Stimulated activated CD8-positive, alpha-beta memory T cell treated with anti-CD3 and anti-CD28 coated beads, Interleukin-7, amount 100 ng/mL, for 48 hours (primary cell): ENCODE measurements at places on chromosomes 2 and 18.

DNA sequence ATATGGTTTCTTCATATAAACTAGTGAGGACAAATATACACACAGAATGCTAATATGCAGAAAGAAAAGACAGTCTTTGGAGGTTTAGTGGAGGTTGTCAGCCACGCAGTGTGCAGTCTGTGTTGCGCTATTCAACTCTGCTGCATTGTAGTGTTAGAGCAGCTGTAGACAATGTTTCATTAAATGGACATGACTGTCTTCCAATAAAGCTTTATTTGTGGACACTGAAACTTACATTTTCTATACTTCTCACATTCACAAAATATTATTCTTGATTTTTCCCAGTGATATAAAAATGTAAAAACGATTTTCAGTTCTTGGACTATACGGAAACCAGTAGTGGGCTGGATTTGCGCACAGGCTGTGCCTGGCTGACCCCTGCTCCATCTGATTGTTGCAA is 13.3 kb downstream of the TTC27 start:
- no peak for DNase-seq

DNA sequence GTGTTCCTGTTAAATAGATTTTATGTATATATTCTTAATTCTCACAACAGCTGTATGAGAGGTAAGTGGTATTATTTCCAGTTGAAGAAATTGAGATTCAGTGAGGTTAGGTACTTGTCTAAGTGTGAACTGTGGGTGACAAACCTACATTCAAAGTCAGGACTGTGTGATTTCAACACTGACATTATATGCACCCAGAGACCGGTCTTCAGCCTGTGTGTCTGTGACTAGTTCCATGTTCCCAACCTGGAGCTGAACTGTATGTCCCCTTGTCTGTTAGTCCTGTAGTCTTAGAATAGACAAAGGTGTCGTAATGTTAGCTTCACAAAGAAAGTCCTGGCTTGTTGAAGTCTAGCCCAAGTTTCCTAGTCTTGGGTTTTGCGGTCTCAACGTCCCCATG is 17.4 kb downstream of the PLEKHB2 start:
- no peak for DNase-seq

GRCh38 chr2:120906914-120907313 is 171.2 kb downstream of the GLI2 start:
- DNase-seq, result no peak

- no peak for DNase-seq
These were observed 209.1 kb downstream of the TFCP2L1 start for GRCh38 chr2:121075641-121076497.

- no peak for DNase-seq
These were observed 77.8 kb upstream of the HS6ST1 start for GRCh38 chr2:128396500-128396891.

- DNase-seq, result no peak
These were observed at the start of the genes COL4A3 and COL4A4 for GRCh38 chr2:227163998-227164762. TSS of gene COL4A3 (plus strand) at chr2:227164624. CDS start at chr2:227164727, 103 bp downstream. TSS of gene COL4A4 (minus strand) at chr2:227164205. CDS start at chr2:227147483, 16,722 bp downstream.

DNA sequence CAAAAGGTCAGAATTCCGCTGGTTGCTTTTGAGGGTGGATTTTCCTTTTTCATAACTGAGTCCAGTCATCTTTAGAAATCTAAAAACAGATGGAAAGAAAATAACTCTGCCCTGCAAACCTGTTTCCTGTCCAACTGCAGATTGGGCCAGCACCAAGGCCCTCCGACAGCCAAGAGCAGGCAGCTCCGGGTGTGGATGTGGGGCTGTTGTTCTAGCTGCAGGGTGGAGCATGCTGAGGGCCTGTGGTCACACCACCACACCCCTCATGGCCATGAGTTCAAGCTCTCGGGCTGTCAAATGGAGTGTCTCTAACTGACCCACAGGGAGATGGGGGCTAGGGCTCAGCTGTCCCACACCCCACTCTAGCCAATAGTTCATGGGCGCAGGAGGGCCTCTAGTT is 69.3 kb upstream of the BZW1 start:
- DNase-seq, result no peak

DNA sequence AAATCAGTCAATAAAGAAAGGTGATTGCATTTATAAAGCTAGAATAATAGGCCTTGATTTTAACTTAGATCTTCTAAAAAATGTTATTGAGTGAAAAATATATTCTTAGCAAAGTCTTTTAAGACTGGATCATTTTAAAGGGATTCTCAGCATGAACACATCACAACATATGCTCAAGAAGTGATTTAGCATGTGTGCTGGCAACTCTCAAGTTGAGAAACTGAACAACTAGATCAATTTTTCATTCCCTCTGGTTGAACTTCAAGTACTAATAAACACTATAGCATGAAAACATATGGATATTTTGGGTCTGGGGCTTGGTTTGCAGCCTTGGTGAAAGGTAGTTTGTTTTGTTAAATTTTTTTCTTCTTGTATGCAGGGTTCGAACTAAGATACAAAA is 107.8 kb upstream of the PNPT1 start:
- no peak for DNase-seq

GRCh38 chr18:63705401-63705800 is 2.6 kb downstream of the SERPINB11 start:
- DNase-seq, result no peak

DNA sequence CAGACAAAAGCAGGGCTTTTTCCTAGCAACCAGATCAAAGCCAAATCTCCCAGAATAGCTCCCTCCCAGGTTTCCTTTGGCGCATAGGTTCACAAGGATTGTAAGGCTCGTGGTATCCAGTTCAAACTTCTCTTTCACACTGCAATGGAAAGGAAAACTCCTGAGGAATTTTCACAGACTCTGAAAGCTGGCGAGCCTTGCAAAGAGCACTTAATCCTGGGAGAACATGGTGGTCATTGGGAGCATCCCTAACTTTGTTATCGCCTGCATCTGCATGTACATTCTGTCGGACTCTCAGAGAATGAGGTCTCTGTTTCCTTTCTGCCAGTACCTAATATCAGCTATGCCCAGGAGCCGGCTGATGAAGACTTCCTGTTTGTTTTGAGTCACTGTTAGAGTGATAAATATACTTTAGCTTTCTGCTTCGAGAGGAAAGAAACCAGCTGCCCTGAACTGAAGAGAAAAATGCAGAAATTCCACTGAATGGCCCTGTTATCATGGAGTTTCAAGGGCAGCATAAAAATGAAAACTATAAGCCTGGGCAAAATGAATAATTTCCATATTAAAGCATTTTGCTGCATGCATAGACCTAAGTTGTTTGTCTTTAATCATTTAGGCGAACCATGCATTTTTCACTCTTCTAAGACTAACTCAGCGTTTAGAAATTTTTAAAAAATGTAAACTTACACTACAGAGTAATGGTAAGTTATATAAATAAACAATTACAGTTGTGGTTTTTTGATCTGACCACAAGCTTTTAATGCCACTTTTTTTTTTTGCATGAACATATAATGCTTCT is 76.4 kb upstream of the ZEB2 start:
- no peak for DNase-seq

DNA sequence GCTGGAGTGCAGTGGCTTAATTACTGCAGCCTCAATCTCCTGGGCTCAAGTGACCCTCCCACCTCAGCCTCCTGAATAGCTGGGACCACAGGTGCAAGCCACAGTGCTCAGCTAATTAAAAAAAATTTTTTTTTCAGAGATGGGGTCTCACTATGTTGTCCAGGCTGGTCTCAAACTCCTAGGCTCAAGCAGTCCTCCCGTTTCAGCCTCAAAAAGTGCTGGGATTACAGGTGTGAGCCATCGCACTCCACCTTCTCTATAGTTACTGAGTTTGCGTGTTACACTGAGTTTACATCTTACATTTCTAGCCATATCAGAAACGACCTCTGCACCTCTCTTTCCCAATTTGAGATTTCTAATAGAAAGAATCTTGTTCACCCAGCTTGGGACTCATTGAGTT is 53.6 kb upstream of the EML4 start:
- no peak for DNase-seq

DNA sequence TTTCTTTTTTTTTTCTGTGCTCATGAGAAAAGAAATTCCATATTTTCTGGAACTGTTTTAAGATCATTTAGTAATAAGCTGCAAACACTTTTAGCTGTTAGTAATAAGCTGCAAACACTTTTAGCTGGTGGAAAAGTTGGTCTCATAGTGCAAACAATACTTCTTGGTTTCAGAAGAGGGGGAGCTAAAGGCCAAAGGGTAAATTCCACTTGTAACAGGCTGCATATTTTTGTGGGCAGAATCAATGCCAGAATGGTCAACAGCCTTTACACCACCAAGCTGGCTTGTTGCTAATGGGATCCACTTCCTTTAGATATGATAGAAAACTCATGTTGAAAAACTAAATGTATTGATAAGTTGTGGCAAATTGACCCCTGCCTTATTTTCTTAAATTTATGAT is 356.8 kb downstream of the NR4A2 start:
- no peak for DNase-seq

GRCh38 chr2:164495491-164496223 is 125.6 kb downstream of the GRB14 start:
- DNase-seq, result no peak

DNA sequence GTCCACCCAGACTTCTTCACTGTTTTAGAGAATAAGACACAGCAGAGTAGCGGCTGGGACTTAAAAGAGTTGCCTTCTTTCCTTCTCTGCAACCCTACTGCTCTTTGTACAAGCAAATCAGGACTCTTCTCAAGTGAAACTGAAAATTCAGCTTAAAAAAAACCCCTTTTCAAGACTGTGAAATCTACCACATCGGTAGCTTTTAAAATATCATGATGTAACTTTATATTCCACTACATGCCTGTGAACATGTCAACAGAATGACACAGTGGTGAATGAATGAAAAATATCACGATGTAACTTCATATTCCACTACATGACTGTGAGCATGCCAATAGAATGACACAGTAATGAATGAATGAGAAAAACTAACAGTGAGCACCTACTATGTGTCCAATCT is 53.4 kb downstream of the TCF4 start:
- DNase-seq, result no peak

GRCh38 chr2:233058717-233059546 is 1.2 kb upstream of the INPP5D start:
- no peak for DNase-seq

- no peak for DNase-seq
These were observed 93.2 kb downstream of the KCNS3 start for GRCh38 chr2:17971531-17972125.

DNA sequence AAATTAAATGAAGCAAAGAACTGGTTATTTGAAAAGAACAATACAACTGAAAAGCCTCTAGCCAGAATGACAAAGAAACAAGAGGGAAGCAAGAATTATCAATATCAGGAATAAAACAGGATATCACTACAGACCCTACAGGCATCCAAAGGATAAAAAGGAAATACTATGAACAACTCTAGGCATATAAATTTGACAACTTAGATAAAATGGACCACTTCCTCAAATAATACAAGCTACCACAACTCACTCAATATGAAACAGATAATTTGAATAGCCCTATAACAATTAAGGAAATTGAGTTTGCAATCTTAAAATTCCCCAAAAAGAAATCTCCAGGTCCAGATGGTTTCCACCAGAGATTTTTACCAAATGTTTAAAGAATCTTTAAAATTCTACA is 19.8 kb downstream of the RPRD1A start:
- DNase-seq, result no peak

- DNase-seq, result no peak
These were observed 1896.8 kb upstream of the CELF4 start for GRCh38 chr18:39462436-39462835.

- DNase-seq, result no peak
These were observed 438.1 kb upstream of the DSEL start for GRCh38 chr18:67954594-67954993.

DNA sequence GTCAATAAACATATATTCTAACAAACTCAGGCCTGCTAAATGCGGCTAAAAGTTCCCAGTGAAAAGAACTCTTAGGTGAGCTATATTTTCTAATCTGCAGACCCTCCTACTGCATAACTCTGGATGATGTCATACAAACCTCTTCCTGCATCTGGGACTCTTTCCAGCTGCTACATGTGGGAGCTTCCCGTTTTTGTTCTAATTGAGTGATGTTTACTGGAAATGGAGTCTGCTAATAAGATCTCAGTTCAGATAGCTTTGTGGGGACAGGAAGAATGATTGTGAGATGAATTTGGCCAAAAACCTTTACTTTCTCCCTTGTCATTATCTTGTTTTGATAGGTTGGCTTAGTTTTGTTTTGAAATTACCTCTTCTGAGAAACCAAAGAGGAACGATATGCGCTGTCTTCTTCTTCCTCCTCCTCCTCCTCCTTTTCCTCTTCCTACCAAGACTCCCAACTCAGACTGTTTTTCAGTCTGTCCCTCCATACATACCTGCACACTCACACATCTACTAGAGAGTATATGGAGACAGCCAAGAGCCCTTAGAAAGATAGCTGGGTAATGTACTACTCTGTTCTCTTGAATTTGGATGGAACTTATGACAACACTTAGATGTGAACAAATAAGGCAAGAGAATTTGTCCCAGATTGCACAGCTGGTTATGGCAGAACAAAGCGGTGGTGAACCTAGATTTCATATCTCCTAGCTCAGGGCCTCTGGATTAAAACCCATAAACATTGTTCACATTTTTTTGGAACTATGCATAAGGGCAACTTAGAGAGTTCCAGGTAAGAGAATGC is 39.8 kb upstream of the AAK1 start:
- DNase-seq, result no peak

- DNase-seq, result no peak
These were observed 248.1 kb upstream of the KLHL14 start for GRCh38 chr18:33020877-33021276.

DNA sequence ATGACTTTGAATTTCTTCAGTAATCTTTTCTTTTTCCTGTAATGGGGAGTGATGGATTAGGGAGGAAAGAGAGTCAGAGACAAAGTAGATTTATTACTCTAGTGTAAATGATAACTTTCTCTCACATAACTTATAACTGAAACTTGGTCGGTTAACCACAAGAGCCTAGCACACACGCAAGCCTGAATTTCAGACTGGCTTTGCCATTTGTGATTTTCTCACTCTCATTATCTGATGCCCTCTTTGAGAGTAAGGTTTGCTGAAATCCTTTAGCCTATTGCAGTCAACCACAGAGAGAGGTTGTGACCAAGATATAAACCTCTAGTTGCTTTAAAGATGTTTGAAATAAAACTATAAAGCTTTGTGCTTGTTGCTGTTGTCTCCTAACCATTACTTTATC is 117.9 kb upstream of the NETO1 start:
- DNase-seq, result no peak

DNA sequence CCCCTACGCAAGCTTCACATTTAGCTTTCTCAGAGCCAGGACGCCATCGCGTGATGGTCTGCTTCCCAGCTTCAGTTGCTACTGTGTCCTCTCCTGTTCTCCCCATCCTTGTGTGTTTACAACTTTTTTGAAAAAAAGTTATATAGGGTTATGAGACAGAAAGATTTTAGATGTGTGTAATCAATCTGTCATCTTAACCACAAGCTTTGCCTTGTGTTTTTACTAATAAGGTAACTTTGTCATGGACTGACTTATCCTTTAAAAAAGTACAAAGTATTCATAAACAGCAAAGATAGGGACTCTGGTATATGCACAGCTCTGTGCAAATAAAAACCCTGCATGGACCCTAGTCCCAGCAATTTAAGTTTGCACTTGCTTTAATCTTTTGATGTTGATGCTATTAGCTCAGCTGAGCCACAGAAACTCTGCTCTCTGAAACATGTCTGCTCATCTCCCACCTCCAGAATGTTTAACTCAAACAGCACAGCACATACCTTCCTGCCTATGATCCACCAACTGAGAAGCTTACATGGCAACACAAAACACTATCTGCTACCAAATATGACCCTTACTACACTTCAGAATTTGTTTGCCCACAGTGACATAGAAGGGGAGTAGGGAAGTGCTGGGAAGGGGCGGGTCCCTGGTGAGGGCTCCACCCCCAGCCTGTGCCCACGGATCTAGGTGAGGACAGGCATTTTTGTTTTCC is 42.7 kb downstream of the SAP130 start:
- DNase-seq, result no peak
